ENCODE measurements at places on chromosomes 7 and 10.

DNA sequence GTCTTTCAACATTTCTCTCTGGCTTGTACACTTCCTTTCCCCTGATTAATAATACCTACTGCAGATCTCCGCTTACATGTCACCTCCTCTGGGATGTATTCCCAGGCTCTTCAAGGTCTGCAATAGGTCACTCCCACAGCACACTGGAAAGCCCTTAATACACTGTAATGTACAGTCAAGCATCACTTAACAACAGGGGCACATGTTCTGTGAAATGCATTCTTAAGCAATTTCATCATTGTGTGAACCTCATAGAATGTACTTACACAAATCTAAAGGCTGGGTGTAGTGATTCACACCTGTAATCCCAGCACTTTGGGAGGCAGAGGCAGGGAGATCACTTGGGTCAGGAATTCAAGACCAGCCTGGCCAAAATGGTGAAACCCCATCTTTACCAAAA lies 1.9 kb downstream of the COX15 start:
- DNase-seq, result no peak

DNA sequence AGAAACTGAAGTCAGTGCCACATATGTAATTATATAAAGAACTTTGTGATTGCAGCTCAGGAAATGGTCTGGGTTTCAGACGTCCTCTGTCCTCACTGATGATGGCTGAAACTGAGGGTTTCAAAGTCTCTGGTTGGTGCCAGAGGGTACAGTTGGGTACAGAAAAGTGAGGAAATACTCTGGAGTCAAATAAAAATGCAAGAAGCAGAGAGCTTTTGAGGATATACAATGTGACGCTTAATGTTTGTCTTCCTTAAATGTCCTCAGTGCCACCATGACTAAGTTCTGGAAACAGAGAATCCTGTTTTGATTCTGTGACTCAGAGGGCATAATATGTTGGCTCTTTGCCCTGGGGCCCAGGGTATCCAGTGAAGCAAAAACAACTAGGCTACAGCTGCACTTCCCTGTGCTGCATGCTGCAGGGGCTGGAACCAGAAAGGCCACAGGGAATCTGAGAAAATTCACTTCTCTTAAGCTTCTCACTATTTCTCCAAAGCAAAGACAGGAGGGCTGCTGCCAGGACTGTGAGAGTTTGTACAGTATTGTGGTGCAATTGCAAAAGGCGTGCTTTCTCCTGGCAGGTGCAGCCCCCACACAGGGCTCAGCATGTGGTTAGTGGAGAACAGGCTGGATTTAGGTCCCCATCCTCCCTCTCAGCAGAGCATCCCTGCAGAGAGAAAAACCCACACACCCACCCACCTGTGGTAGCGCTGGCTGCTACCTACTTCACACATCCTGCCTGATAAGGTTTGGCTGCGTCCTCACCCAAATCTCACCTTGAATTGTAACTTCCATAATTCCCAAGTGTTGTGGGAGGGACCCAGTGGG lies 169.5 kb upstream of the SVIL start:
- no peak for DNase-seq

DNA sequence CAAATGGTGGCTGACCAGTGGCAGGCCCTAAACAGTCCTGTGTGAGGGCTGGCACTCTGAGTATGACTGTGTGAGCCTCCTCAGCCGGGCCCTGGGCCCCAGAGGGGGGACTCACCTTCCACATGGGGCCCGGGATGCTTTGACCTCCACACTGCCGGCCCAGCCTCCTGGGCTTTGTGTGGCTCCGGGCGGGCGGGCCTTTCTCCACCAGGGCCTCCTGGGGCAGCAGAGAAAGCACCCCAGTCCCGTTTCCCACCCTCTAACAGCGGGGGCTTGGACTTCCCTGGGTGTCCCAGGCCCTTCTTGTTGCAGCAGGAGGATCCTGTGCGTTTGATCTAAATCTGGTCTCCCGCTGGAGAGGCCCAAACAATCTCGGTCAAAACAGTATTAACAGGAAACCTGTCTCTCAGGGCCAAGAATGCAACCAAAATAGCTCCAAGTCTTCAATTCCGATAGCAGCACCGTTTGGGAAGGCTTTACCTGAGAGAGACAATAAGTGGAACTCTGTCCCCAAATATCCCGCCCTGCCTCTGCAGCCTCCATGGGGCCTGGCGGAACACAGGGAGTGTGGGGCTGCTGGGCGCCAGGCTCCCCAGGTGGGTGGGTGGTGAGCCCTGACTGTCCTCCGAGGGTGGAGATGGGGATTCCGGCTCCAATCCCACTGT lies 104.8 kb upstream of the ZNF32 start:
- DNase-seq, result no peak

DNA sequence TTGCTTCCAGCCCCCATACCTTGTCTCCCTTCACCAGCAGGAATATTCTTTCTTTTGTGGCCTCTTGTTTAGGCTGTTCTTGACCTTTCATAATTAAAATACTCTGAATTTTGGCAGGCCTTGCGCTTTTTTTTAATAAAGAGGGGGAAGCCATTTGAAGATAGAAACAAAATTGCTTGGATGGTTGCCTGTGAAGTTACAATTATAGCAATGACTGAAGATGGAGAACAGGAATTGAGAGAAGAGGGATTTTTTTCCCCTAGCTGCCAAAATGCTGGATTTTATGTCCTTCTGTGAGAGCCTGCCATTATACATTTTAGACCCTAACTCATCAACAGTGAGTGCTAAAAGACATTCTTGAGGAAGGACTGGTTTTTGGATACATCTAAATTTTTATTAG lies 24.8 kb downstream of the FGFBP3 start:
- no peak for DNase-seq

DNA sequence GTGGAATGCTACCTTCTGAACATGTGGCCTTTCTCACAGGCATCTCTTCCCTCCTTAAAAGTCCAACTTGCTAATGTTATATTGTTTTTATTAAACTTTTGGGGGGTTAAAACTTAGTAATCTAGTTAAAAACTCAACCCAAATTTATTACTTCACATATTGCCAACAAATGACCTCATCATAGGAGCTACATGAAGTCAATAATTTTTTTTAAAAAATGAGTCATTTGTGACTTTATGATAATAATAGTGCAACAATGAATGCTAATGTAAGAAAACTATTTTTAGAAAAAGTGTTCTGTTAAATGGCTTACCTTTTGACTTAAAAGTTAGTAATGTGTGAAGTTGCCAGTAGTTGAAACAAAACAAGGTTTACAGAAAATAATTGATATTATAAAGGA lies 325.9 kb upstream of the FZD1 start:
- DNase-seq, result no peak

- DNase-seq, result no peak
These were observed 14.0 kb upstream of the GTPBP4 start for GRCh38 chr10:974038-974784.

DNA sequence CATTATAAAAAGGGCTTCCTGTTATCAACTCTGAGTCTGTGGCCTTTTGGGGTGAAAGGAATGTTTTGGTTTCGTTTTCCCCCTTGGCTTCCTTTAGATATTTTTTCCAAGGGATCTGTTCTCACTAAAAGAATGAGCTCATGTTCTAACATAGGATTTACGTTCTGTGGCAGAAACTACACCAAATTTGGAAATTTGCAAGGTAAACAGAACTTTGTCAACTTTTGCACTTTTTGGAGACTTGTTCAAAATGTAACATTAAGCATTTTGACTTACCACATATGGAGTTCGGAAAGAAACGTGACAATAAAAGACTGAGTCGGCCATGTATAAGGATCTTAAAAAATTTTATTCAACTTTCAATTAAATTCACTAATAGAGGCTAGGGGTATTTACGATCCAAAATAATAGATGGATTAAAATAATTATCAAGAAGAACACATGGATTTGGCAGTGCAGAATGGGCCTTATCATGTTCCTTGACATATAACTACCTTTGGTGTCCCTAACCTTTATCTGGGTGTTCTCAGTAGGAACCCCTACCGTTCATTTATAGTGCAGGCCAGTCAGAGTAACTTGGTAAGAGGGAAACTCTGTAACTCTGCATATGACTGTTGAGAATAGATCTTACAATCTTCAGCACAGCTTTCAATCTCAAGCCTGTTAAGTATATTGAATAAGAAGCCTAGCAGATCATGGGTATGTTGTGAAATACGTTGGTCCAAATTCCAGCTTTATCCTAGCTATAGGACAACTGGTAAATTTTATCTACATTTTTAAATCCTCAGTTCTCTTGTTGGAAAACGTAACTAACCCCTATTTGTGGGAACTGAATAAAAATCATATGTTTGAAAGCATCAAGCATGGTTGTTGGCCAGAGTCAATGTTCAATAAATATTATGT lies 11.8 kb downstream of the CPED1 start:
- no peak for DNase-seq

DNA sequence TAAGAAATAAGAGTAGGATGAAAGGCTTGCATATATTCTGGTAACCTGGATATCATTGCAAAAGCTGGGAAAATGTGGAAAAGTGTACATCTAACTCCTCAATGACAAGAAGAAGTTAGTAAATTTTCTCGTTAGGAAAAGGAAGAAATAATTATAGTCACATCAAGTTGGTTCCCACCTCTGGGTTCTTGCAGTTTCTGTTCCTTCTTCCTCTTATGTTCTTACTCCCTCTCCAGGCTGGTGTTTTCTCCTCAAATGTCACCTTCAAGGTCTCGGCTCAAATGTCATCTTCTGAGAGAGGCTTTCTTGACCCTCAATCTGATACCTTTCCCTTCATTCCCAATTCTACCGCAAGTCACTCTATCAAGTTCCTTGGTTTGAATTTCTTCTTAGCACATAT lies 64.4 kb downstream of the ENTPD1 start:
- DNase-seq, result no peak

DNA sequence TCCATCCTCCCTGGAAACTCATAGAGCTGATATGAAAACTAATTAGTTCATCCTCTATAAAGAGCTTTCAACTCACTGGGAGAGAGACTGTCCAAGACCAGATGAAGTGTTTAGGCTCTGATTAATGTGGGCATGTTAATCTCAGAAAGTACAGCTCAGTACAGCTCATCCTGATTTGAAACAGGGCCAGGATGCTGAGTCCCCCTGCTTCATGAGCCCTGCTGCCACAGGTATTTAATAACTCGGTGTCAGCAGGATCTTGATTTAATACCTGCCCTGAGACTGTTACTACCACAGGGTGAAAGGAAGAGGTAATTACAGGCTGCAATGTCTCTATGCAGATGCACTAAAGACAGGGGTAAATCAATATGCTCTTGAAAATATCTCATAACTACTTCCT lies 10.8 kb downstream of the LMOD2 start:
- DNase-seq, result no peak

DNA sequence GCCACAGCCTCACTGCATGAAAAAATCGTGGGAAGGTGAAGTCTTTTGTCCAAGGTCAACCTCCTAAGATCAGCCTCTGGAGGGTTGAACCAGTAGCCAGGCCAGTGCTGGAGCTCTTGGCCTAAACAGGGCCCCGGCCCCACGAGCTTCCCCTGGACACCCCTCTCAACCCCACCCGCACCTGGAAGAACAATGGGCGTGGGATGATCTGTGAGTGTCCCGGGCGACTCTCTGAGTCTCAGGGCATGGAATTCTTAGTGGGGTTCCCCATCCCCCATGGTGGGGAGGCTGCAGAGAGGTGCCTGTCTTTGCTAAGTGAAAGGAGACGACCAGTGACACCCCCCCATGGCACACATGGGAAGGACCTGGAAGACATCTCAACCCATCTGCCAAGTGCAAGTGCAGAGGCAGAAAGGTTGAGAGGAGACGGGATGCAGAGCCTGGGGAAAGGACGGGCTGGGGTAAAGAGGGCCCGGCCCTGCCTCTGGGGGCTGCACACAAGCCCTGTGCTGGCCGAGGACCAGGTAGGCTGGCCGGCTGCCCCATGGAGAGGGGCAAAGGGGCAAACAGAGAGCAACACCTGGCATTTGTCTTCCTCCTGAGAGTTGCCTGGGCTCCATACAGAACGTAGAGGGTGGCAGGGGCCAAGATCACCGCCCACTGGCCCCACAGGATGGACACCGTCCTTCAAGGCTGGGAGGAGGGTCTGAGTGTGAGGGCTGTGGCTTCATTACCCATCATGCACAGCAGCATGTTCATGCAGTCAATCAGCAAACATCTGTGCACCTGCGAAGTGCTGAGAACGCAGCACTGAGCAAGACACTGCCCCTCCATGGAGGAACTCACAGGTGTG lies 163.0 kb upstream of the PPP2R2D start:
- no peak for DNase-seq

GRCh38 chr7:54187886-54188685 lies 354.1 kb upstream of the VSTM2A start:
- DNase-seq, result no peak

DNA sequence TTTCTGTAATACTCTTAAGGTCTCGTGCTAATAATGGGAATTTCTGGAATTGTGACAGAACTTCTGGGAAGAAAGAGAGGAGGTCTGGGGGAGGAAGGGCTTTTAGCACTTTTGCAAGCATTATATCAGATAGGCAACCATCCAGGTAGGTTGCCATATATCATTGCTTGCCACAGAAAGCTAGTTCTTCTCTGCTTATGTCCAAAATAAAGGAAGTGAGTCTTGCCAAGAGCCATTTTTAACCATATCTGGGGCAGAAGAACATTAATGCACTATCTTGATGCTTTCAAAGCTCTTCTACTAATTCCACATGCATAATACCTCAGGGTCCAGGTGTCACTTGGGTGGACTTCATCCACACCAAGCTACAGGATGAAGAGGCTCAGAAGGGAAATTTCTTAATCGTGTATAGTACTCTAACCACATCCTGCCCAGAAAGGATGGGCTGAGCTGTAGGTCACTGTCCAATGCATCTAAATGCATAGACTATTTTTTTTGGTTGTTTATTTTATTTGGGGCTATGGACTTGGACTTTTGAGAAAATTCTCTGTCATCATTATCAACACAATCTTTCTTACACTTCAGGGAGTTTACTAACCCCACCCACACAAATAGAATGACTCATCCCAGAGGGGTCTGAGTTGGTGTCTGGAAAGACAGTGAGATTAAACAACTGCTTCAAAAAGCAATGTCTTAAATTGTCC lies 68.9 kb upstream of the ADO start:
- DNase-seq, result no peak

Data from renal cortex interstitium (tissue), 15 donors.